Prostate gland (tissue), 2 donors: ENCODE measurements at places on chromosomes 2 and 18.

GRCh38 chr18:36887864-36888263, 58.9 kb downstream of the KIAA1328 start:
- no peak for DNase-seq

- DNase-seq: no peak
Measured at GRCh38 chr2:177243476-177243875, 21.1 kb downstream of the NFE2L2 start.

- DNase-seq: no peak
Measured at GRCh38 chr2:174771136-174771535, 6.9 kb upstream of the CHRNA1 start.

- no peak for DNase-seq
Measured at GRCh38 chr18:13474907-13475545, 251.3 kb downstream of the FAM210A start.

DNA sequence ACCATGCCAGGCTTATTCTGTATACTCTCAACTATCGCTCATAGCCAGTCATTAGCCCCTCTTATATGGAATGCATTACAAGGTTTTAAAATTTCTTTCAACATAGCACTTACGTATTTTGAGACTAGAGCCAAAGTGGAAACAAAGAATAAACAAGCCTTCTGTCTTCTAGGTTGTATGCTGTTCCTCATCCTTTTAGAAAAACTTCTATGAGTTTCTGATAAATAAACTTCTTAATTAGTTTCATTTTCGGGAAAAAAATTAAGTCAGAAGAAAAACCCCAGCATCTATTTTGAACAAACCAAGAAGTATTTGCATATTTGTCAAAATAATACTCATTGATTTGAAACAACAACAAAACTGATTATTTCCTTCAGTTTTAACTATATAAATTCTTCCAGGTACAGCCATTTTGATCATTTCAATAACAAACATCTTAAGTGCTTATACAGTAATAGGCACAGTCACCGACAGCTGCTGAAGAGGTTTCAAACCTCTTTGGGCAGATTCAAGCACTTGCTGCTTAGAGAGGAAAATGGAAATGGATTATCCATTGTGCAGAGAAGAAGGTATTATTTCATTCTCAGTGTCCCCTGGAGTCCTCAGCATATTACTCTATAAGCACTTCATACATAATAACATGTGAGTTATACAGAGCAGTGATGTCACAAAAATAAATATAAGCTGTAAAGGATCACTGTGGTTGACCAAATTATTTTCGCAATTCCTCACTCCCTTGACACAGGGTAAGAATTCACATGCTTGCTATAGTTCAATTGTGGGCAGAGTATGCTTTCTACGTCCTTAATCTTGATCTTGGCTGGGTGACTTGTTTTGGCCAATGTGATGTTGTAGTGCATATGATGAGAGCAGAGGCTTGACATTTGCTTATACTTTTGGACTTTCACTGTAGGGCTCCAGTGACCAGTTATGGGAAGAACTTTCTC, 833.8 kb downstream of the TRIB2 start:
- no peak for DNase-seq

- DNase-seq: no peak
Measured at GRCh38 chr18:34729740-34730355, 19.8 kb downstream of the DTNA start.

DNA sequence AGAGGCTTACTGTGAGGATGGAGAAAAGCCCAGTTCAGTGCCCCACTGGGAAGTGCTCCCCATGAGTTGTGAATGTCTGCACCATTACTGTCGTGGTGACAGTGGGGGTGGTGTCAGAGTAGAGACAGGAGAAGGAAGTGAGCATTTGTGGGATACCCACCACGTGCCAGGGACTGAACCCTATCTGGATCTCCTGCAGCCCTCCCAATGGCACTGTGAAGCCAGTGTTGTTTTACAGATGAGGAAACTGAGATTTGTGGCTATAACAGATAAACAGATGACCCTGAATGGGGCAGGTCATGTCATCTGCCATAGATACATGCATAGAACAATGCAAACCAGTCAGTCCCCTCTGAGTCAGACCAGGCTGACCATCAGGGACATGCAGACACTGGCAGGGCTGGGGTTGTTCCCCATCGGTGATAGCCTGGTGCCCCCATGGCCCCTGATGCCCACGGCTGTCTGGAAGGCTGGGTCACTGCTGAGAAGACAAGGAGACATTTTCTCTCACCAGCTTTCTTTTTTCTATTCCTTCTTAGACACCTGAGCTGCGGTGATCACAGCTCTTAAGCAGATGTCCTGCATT, 60.8 kb downstream of the EMILIN2 start:
- no peak for DNase-seq

DNA sequence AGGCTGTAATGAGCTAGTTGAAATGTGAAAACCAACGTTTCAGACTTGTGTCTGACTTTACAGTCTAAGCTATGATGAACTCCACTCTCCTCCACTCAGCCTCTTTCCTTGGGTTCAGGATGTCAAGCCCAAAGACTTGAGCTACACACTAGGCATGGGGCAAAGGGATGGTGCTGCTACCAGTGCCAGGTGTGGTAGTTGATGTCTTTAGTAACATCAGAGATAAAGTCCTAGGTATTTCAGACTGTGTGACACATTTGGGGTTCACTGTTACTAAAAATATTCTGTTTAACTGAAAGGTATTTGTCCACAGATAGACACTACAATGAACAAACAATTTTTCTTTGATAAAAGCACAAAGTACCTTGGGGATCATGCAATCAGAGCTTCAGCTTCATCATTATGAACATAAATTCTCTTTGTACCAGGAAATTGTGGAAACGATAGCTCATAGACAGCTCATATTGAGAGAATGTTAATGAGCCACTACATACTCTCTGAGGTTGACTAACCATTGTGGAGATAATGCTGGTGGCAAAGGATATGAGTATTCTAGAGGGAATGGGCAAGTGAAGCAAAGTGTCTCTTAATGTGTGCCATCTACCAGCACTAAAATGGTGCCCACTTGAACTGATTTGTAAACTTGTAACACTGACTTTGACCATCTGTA, 253.7 kb upstream of the THUMPD2 start:
- DNase-seq: no peak

- no peak for DNase-seq
Measured at GRCh38 chr2:144078106-144078505, 441.8 kb downstream of the ZEB2 start.

DNA sequence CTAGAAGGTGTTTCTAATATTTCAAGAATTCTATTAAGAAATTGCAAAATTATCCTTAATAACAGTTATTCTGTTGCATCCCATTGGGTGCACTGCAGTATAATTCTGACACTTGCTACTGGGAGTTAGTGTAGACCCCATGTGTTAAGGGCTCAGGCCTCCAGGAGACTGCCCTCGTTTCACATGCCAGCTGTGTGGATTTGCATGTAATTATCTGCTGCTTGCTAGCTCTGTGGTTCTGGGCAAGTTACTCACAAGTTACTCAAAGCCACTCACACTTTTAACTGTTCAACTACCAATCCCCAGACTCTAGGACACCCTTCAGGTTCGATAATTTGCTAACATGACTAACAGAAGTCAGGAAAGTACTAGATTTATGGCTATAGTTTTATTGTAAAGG, 38.6 kb downstream of the ST6GAL2 start:
- no peak for DNase-seq

DNA sequence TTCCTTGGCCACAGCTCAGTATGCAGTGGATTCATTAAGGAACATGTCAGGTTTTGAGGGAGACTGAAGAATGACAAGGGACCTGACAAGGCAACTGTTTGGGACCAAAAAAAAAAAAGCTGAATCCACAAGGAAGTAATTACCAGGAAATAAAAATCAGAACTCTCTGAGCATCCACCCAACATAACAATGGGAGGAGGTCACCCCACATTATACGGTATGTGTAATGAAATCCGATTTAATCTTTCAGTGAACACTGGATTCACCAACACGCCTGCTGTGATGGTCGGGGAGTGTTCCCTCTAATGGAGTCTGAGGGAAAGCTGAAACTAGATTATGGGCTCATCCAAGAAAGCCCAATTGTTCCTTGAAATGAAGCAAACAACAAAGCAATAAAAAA, 329.3 kb downstream of the ETAA1 start:
- DNase-seq: no peak

- DNase-seq: no peak
Measured at GRCh38 chr2:25700221-25700660, 26.9 kb upstream of the DTNB start.

GRCh38 chr2:48433682-48434081, 96.3 kb upstream of the STON1 start:
- no peak for DNase-seq

DNA sequence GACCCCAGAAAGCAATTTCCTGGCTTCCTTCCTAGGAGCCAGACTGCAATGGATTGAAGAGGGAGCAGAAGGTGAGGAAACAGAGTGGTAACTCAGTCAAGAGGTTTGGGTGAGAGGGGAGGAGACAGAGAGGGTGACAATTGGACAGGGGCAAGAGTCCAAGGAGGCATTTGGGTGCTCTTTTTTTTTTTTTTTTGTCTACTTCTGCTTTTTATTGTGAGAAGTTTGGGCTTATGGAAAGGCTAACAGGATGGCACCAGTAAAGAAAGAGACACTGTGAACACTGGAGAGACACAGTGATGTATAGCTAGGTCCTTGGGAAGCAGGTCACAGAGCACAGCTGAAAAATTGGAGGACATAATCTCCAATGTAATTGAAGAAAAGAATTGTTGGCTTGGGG, 25.0 kb downstream of the CYBRD1 start:
- no peak for DNase-seq

GRCh38 chr18:42614619-42615293, 500.7 kb downstream of the RIT2 start:
- DNase-seq: no peak

- DNase-seq: peak; percentile 73
Measured at GRCh38 chr2:236659758-236660150, 90.1 kb downstream of the ACKR3 start.

GRCh38 chr2:127117603-127118002, 10.6 kb upstream of the BIN1 start:
- DNase-seq: no peak

GRCh38 chr2:235025800-235026536, 74.2 kb downstream of the SH3BP4 start:
- DNase-seq: peak; percentile 91
